Osteocyte (in vitro differentiated cells): ENCODE measurements at places on chromosomes 16 and 17. TPM values are rescaled to one million over a fixed set of nuclear protein-coding genes. Genes with fewer than 3 reads are reported as not detected.

DNA sequence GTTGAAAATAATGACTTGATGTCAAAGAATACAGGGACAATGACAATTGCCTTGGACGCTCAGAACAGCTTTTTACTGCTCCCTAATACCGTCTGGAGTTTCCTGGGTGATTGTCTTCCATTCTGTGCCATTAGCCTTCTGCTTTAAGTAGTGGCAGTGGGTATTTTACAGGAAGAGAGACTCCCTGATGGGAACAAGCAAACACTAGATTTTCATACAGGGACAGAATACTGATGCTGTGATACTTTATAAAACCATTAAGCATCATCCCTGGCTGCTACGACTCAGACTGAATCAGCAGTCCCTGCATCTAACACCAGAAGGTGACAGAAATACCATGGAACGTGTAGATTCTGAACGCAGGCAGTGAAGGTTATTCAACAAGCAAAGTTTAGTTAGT, 635.4 kb upstream of the GOT2 start:
- no peak for DNase-seq

DNA sequence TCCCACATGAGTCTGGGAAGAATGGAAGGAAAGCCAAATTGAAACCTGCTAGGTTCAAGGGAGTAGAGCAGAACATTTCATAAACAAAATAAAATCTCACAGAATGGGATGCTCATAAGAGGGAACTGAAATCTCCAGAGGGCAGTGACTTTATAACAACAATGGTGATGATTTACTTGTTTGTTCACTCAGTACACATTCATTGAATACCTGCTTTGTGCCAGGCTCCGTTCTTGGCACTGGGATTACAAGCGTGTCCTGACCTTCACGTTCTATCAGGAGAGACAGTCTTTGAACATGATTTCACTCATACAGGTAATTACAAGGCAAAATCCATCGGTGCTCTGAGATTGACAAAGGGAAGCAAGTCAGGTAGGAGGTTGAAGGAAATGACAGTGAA, 356.3 kb downstream of the HAPSTR1 start:
- no peak for DNase-seq

GRCh38 chr17:44345454-44346026, 438 bp downstream of the GRN start:
- no peak for DNase-seq

- no peak for DNase-seq
Observed at GRCh38 chr17:46986366-46986765, 7.3 kb upstream of the RPRML start.

DNA sequence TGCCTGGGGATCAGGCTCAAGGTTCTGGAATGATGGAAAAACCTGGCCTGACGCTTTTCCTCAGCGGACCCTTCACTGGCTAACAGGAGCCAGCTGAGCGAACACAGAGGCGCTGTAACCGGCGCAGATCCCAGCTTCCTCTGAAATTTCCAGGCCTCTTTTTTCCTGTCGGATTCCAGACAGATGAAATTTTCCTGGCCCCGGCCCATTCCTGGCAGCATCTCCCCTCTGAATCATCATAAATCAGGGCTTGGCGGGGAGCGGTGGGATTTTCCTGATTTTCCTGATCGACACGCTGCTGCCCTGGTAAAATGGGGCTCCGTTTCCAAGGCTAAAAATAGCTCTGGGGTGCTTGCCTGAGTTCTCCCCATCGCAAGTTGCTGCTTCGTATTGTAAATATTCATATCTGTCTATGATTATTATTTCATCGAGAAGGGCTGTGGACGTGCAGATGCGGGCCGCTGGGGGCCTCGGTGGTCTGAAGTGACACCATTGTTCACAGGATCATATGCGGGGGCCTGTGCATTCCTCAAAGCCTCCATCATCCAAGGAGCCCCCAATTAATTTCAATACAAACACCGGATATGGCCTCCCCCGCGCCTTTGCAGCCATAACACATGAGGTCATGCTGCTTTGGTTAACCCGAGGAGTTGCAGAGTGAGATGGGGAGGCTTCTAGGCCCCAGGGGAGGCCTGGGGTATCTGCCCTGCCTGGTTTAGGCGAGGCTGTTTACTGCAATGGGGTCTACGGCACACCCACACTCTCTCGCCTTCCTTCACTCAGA, 45.8 kb upstream of the ETV4 start:
- no peak for DNase-seq

- DNase-seq: no peak
Observed at GRCh38 chr17:30212750-30213149, 22.7 kb downstream of the SLC6A4 start.

DNA sequence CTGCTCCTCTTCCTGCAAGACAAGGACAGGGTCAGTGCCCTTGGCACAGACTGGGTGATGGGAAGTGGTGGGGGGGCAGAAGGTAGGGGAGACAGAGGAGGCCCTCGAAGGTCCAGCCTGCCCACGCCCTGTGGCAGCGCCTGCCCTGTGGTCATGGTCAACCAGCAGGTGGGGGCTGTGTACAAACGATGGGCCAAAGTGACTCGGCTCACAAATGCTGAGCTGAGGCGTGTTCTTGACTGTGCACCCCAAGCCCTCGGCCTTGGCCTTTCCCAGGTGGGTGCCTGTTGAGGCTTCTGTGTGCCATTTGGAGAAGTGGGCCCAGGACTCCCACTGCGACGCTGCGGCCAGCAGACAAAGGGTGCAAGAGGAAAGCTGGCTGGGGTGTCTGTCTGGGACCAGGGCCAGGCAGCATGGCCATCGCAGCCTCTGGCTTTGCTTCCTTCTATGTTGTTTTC, 22.6 kb downstream of the MXRA7 start:
- DNase-seq: no peak

DNA sequence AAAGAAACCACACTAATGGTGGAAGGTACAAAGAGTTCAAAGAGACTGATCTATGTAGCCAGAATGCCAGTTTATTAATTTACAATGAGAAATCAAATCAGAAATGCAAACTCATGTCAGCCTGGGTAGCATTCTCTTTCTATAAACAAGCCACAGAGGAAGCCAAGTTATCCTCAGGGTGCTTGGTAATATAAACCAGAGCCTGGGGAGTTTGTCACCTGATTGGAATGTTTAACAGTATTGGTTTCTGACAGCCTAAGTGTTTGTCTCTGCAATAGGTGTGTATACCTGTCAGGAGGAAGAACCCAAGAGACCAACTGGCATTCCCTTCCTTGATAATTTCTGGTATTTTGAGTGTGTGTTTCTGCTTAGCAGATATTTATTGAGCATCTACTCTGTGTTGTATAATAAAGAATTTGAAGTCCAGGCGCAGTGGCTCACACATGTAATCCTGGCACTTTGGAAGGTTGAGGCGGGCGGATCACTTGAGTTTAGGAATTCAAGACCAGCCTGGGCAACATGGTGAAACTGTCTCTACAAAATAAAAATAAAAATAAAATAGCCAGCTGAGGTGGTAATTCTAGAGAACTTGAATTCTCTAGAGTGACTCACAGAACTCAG, 3.1 kb upstream of the C17orf58 start:
- DNase-seq: no peak

DNA sequence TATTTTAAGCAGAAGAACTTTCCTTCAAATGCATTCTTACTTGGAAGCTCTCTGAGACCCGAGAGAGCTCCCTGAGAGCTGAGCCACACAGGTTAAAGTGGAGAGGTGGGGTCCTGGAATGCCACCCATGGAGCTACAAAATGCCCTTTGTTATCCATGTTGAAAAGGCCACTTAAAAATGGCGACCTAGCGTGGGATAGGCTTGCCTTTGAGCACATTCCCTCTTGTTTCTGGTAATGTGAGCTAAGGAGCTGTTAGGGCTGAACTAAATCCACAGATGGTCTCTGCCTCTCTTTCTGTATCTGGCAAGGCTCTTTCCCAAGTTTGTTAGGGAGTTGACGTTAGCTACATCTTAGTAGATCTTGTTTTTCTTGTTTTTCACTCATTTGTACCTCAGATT, 171.6 kb downstream of the SNX29 start:
- no peak for DNase-seq

GRCh38 chr17:31857920-31858641, 963 bp downstream of the COPRS start:
- no peak for DNase-seq

DNA sequence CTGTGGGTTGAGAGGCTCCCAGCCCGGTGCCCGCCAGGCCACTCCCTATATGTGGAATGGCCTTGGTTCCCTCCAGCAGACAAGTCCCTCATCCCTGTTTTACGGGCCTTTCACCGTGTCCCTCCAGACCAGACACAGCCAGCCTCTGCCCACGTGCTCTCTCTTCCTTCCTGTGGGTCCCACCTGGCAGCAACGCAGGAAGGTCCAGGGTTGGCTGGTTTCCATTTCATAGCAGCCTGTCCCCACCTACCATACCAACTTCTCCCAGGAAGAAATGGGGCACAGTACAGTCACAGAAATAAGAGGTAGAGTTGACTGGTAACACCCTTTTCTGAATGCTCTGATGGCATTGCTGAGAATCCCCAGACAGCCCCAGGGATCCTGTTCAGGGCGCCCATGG, 34.9 kb downstream of the PLD6 start:
- DNase-seq: no peak

The C17orf78 gene
- not detected in 2 replicates for total RNA-seq

The HS3ST3A1 gene
- 7.5 and 9.3 TPM in 2 replicates for total RNA-seq

The CES5A gene
- total RNA-seq: not detected in 2 replicates

The RNU2-1 gene
- total RNA-seq: 5,002 and 5,011 TPM in 2 replicates

The FKBP10 gene
- 408 and 426 TPM in 2 replicates for total RNA-seq
